ENCODE measurements at places on chromosomes 5 and 9.

DNA sequence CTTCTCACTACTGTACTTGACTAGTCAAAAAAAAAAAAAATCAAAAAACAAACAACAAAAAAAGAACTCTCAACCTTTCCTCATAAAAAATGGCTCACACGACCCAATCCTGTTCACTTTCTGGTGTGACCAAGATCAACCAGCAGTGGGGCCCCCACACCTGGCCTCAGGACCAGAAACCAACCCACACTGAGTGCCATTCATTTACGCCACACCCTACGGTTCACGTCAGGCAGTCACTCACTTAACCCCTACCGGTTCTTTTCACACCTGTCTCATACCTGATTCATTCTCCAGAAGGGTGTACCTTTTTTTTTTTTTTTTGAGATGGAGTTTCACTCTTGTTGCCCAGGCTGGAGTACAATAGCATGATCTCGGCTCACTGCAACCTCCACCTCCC lies 5.7 kb downstream of the SUSD1 start:
- no peak for DNase-seq

GRCh38 chr5:138226910-138227309 lies 13.8 kb upstream of the CDC23 start:
- no peak for DNase-seq

GRCh38 chr5:60826653-60827052 lies 17.4 kb downstream of the ELOVL7 start:
- no peak for DNase-seq

GRCh38 chr9:125816321-125816720 lies 69.1 kb downstream of the PBX3 start:
- DNase-seq: no peak
